SJCRH30 (cell line): ENCODE measurements at places on chromosomes 3 and 15. TPM values are rescaled to one million over a fixed set of nuclear protein-coding genes. Genes with fewer than 3 reads are reported as not detected.

GRCh38 chr15:63870487-63871209 lies 36.9 kb upstream of the HERC1 start:
- DNase-seq, result peak; percentile 69

GRCh38 chr3:20573175-20573574 lies 387.2 kb upstream of the SGO1 start:
- DNase-seq, result no peak

DNA sequence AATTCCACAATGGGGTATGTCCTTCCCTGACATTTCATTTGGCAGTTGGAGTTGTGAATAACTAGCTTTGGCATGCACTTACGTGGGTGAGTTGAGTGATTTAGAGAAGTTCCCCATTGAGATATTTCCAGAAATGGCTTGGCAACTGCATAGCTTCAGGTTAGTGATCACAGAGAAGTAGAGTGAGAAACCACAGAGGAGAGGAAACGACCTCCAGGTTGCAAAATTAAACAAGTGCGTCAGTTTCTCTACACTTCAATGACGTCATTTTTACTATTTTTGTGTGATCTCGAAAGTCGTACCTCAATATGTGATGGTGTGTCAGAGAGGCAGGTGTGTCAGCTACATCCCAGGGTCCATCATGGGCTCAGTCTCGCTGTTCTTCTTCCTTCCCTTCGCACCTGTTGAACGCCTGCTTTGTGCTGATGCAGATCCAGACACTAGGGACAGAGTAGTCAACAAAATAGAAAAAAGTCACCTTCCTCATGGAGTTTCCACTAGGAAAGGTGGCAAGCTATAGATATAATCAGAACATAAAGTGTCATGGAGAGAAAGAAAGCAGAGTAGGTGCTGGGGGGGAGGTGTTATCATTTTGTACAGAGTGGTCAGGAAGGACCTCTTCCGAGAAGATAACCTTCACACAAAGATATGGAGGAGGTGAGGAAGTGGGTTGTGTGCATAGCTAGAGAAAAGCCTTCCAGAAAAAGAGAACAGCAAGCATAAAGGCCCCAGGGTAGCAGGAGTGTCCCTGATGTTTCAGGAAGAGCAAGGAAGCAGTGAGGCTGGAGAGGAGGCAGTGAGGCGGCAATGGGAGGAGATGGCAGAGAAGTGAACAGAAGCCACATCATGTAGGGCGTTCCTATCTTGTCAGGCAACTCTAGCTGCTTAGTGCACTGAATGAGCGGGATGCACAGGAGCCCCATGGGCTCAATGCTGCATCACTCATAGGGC lies 75.6 kb downstream of the MCTP2 start:
- DNase-seq, result no peak

DNA sequence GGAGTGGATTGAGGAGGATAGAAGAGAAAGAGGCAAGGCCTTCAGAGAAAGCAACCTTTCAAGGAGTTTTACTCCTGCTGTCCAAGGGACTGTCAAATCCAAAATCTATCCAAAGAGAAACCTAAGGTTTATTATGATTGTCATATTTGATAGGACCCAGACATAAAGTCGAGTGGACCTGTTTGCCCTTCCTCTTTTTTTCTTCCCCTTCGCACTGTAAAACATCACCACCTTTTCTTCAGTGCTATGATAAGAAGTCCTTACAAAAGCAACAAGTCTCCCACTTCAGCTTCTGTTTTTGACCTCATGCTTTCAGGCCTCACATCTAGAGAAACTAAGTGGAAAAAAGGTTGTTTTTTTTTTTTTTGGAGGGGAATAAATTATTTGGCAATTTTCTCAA lies 73.0 kb downstream of the TRPC1 start:
- DNase-seq, result no peak

DNA sequence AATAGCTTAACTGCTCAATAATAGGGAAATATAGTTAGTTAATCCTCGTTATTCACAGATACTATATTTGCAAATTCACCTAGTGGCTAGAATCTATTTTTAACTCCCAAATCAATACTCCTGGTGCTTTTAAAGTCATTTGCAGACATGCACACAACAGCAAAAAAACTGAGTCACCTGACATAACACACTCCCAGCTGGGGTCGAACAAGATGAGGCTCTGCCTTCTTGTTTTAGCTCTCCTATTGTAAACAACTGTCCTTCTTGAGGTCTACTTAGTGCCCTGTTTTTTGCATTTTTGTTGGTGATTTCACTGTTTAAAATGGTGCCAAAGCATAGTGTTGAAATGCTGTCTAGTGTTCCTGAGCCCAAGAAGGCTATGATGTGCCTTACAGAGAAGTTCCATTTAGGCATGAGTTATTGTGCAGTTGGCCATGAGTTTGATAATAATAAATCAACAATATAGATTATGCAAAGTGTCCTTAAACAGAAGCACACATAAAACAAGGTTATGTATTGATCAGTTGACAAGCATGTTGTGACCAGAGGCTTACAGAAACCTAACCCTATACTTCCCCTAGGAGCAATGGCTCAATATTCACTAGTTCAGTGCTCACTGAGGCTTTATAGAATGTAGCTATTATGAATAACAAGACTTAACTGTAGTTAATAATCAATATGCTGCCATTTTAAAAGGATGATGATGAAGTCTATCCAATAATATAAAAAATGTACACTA lies 18.6 kb downstream of the MAP3K13 start:
- DNase-seq, result no peak

GRCh38 chr3:42102571-42102970 lies 11.4 kb downstream of the TRAK1 start:
- no peak for DNase-seq

- peak; percentile 56 for DNase-seq
These were observed 90.5 kb downstream of the AQP9 start for GRCh38 chr15:58228718-58229117.

DNA sequence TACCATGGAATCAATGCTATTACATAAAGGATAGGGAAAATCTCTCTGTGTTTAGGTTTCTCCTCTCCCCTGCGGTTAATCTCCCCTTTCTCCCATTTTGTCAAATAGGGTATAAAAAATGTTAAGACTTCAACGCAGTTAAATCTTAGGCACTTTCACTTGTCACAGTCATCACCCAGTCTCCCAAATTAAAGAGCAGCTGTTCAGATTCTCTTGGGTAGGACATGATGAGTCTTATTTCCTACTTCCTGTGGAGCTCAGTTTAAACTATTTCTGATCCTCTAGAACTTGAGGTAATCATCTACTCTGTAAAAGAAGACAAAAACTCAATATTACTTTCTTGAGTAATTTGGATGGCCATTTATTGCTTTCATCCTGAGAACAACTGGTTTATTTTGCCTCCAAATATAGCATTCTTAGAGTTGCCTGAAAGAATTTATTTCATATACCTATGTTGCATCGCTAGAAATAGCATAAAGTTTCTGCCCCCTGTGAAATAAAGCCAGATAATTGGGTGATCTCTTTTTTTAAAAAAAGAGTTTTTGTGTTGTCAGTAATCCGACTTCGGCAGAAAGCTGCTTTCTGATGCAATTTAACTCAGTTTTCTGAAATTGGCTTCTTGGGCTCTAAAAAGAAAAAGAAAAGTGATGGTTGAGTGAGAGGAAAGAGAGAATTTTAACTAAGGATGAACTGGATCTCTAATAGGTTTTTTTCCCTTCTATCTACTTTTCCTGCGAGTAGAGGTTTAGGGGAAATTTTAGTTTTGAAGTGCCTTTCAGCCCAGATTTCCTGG lies 20.7 kb downstream of the RAP2B start:
- peak; percentile 73 for DNase-seq

DNA sequence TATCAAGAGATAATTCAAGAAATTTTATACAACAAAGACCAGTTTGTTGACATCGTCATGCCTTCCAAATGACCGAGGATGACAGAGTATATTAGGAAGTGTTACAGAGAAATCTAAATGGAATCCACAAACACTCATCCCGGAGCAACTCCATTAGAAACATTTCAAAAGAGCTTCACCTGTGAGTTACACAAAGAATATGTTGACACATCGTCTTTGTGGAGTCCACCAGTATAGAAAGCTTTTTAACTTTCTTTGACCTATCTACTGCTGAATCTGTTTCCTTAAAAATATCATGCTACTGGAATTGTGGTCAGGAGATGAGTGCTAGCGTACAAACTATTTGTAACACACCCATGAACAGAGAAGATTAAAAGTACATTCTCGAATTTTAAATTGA lies 130.4 kb downstream of the SUCLG2 start:
- no peak for DNase-seq

GRCh38 chr3:126350502-126351085 lies 6.6 kb downstream of the KLF15 start:
- DNase-seq, result no peak

DNA sequence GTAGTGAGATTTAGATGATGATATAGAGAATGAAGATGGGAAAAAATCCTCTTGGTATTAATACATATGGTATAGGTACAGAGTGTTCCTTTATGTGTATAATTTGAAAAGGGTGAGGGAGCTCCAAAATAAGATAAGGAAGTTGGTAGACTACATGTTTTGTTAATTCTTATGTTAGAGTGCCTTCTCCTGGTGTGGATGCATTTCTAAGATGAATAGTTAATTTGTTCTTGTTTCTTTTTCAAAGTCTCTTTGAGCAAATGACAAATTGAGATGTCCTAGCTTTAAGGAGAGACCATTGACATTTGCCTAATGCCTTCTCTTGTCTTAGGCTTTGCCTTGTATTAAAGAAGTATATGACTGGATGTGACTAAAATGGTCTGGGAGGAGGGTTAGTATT lies 34.1 kb downstream of the AKAP13 start:
- DNase-seq, result no peak

GRCh38 chr3:158248261-158248660 lies 138.4 kb downstream of the RSRC1 start:
- no peak for DNase-seq

GRCh38 chr3:117547956-117548550 lies 838.5 kb downstream of the TUSC7 start:
- no peak for DNase-seq

DNA sequence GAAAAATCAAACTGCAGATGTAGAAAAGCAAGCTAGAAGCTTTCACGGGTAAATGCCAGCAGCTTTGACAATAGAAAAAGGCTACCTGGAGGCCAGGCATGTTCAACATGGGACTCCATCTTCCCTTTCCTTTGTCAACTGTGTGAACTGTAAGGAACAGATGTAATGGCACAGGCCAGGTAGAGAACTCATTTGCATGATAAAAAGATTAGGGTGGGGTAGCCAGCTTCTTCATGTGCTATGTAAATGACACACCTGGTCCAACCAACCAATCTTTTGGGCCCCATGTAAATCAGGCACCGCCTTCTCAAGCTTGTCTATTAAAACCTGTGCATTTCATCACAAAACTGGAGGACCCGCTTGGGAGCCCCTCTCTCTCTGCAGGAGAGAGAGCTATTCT lies 686.5 kb upstream of the GOLIM4 start:
- no peak for DNase-seq

- no peak for DNase-seq
These were observed 16.0 kb upstream of the SCAP start for GRCh38 chr3:47491777-47492176.

DNA sequence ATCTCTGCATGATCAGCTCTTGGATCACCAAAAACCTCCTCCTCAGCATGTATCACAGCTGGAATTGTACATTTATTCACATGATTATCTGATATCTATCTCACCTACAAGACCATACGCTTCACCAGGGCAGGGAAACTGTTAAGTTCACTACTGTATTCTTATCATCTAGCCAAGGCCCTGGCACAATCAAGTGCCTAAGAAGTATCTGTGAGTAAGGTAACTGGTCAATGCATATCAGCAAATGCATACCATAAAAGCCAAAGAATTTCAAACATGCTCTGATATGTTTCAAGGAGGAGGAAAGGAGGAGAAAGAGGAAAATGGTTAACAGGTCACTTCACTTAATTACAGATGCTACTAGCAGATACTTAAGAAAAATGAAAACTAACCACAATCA lies 158.4 kb downstream of the LIPC start:
- no peak for DNase-seq

- DNase-seq, result no peak
These were observed 478.4 kb upstream of the THBS1 start for GRCh38 chr15:39102431-39102830.

GRCh38 chr3:105686278-105686897 lies 182.4 kb downstream of the CBLB start:
- DNase-seq, result no peak

DNA sequence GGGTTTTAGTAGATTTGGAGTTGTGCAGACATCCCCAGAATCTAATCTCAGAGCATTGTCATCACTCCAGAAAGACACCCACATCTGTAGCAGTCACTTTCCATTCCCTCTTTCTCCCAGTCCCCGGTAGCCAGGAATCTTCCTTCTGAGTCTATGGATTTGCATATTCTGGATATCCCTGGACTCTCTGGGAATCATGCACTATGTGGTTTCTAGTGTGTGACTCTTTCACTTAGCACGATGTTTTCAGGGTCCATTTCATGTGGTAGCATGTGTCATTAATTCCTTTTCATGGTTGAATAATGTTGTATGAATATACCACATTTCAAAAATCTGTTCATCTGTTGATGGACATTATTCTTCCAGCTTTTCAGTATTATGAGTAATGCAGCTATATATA lies 29.3 kb downstream of the FBLN2 start:
- no peak for DNase-seq

GRCh38 chr3:46092702-46093080 lies 65.4 kb upstream of the XCR1 start:
- DNase-seq, result no peak

- DNase-seq, result no peak
These were observed 286.6 kb downstream of the PTPRG start for GRCh38 chr3:61847784-61848462.

GRCh38 chr3:50583897-50584296 lies 14.6 kb downstream of the HEMK1 start:
- no peak for DNase-seq

The CCDC13 gene
- total RNA-seq, result 0.33 and 0.34 TPM in 2 replicates

The SNUPN gene
- 23.5 and 26.5 TPM in 2 replicates for total RNA-seq

The TMCO5A gene
- not detected in 2 replicates for total RNA-seq

The PARP3 gene
- 8.7 and 9.5 TPM in 2 replicates for total RNA-seq

The IGSF11 gene
- total RNA-seq, result 0.08 and 0.41 TPM in 2 replicates

The LYSMD2 gene
- total RNA-seq, result 2.0 and 2.9 TPM in 2 replicates

The GASK1A gene
- not detected in 2 replicates for total RNA-seq
